Activated naive CD4-positive, alpha-beta T cell treated with Interleukin-2 at 50 U/mL for 16 hours (primary cell): ENCODE measurements at places on chromosomes 13 and 19.
A peak's percentile ranks its signal among the peaks of the same experiment; 100 is the strongest.

DNA sequence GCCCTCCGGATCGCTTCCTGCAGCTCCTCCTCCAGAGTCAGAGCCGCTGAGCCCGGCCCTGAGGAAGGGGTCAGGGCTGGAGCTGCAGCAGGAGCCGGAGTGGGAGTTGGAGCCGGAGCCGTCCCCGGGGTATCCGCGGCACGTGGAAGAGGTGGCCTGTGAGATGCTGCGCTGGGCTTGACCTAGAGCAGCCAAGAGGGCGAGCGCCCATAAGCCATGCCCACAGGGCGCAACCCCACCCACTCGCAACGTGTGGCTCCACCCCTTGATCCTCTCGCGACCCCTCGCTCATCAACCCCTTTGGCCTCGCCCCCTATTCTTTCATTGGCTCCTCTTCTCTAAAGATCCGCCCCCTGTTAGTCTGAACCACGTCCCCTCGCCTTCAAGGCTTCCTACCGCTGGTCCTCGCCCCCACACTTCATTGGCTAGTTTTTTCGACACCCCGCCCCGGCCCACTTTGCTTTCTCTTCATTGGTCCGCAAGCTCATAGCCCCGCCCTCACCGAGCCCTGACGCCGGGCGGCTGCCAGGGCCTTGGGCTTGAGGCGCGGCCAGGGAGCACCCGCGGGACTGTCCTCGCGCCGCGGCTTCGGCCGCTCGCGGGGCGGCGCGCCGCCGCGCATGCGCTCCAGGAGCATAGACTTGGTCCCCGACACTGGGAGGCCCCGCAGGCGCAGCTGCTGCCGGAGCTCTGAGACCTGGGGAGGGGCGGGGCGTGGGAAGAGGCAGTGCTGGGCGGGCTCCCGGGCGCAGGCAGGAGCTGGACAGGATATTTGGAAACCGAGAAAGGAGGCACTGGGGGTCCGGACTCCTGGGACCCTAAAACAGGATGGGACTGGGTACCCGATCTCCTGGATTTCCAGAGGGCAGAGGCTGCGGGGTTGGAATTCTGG, 5.4 kb downstream of the MAMSTR start:
- peak; percentile 98 for DNase-seq

DNA sequence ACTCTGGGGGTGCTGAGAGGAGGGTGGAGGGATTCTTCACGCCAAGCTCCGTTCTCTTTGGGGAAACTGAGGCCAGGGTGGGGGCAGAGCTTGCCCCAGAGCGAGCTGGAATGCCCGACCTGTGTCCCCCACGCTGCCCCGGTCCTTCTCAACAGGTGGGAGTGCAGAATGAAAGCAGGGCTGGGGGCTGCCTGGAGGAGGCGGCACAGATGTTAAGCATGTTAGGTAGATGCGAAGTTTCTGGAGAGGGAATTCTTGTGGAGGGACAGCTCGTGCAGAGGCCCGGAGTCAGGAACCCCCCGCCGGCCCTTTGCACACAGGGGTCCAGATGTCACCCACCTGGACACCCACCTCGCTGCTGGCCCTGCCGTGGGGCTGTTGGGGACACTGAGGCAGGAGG, 9.0 kb downstream of the EFNA2 start:
- DNase-seq, result no peak

GRCh38 chr19:15107061-15108010, at the start of gene SYDE1:
Gene SYDE1, plus strand, starts transcription at chr19:15107401. Its CDS starts 33 bp downstream, at chr19:15107434.
- DNase-seq, result peak; percentile 24

- no peak for DNase-seq
Measured at GRCh38 chr13:71797517-71797916, 69.5 kb downstream of the DACH1 start.

- no peak for DNase-seq
Measured at GRCh38 chr13:59494560-59494970, 669.2 kb downstream of the DIAPH3 start.

- DNase-seq, result peak; percentile 17
Measured at GRCh38 chr13:74289861-74290773, 155.9 kb upstream of the KLF12 start.

GRCh38 chr19:11300811-11301120, 4.8 kb downstream of the TSPAN16 start:
- DNase-seq, result no peak
